ENCODE measurements at places on chromosomes 5 and 9. TPM values are rescaled to one million over a fixed set of nuclear protein-coding genes. Genes with fewer than 3 reads are reported as not detected.
A peak's percentile ranks its signal among the peaks of the same experiment; 100 is the strongest.

SGCD gene
- 6.0 TPM for total RNA-seq

MARCHF3 gene
- 14.3 TPM for total RNA-seq

OSTF1 gene
- 91.2 TPM for total RNA-seq

CHSY3 gene
- total RNA-seq: 4.7 TPM

DRD1 gene
- total RNA-seq: 0.62 TPM

LCN1 gene
- total RNA-seq: not detected

CTXN3 gene
- not detected for total RNA-seq

DNA sequence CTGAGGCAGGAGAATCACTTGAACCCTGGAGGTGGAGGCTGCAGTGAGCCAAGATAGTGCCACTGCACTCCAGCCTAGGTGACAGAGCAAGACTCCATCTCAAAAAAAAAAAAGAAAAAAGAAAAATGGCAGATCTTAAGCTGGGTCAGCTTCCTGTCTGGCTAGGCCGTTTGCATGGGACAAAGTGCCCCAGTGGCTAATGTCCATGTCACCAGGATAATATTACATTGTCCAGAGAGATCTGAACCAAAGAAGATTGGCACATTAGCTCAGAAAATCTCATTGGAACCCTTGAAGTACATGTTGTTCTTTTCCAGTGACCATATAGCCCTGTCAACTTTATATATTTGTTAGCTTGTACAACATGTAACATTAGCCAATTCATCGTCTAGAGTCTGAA lies 59.2 kb upstream of the DAB2IP start:
- no peak for DNase-seq
- H3K4me1 ChIP-seq: no peaks in the 10 kb centered on the region
- H3K4me3 ChIP-seq: no peak overlapping the region
- no peaks in the 10 kb centered on the region for H3K27me3 ChIP-seq
- H3K27ac ChIP-seq: no peak overlapping the region

DNA sequence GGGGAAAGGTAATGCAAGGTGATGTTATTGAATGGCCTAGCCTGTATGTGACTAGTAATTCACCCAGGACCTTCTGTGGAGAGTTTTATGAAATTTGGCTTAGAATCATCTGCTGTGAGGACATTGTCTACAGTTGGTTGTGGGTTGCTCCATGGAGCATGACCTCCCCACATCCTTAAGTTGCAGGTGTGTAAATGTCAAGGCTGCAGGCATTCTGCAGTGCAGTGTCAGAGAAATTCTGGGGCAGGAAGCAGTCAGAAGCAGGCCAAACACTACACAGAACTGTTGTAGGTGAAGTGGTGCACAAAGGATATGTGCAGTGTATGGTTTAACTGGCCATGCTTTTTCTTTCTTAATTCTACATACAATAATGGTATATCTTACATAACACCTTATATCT lies 588.3 kb downstream of the EBF1 start:
- no peak overlapping the region for H3K27ac ChIP-seq
- no peaks in the 10 kb centered on the region for H3K4me1 ChIP-seq
- H3K4me3 ChIP-seq: no peak overlapping the region
- DNase-seq: no peak

DNA sequence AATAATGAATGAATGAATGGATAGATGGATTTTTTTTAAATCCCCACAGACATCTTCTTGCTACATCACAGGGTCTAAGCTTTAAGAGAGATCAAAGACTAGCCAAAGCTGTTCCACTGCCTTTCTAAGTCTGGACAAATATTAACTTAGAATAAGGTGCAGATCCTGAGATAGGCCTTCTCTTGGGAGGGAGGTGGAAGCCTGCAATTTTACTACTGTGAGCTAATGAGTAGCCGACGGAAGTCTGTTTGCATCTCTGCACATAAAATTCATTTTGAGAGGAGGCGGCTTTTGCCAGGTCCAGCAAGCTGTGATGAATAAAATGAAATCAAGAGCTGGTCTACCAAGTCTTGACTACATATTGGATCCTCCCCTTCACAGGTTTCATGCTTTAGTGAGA lies 484.9 kb downstream of the TMEM38B start:
- H3K27ac ChIP-seq: no peak overlapping the region
- DNase-seq: no peak
- no peak overlapping the region for H3K4me3 ChIP-seq
- H3K27me3 ChIP-seq: no peaks in the 10 kb centered on the region
- no peaks in the 10 kb centered on the region for H3K36me3 ChIP-seq
- no peaks in the 10 kb centered on the region for H3K4me1 ChIP-seq

GRCh38 chr9:96071076-96071814 lies 195.8 kb downstream of the ERCC6L2 start:
- H3K36me3 ChIP-seq: no peaks in the 10 kb centered on the region
- no peak overlapping the region for H3K27ac ChIP-seq
- H3K27me3 ChIP-seq: no peaks in the 10 kb centered on the region
- no peaks in the 10 kb centered on the region for H3K4me1 ChIP-seq

GRCh38 chr5:158430166-158430797 lies 571.3 kb upstream of the CLINT1 start:
- peak overlapping the region; percentile 42 for H3K27ac ChIP-seq
- H3K4me3 ChIP-seq: no peak overlapping the region
- H3K36me3 ChIP-seq: no peaks in the 10 kb centered on the region
- H3K27me3 ChIP-seq: no peaks in the 10 kb centered on the region
- DNase-seq: no peak

DNA sequence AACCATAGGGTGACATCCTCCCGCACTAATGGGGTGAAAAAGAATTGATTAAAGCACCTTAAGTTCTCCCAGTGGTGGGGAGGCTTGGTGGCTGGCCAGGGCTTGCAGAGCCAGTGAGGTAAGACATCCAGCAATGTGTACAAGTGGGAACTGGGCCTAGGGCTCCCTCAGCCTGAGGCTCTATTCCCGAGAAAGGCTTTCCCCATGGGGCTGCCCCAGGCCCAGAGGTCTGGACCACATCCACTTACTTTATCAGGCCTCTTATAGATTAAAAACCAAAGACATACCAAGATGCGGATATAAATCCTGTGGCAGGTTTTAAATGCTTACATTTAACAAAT lies 35.3 kb downstream of the C5orf15 start:
- H3K27me3 ChIP-seq: no peaks in the 10 kb centered on the region
- no peak overlapping the region for H3K27ac ChIP-seq
- no peak overlapping the region for H3K4me3 ChIP-seq
- DNase-seq: no peak
- no peaks in the 10 kb centered on the region for H3K36me3 ChIP-seq
- peaks cover 15% of the 10 kb centered on the region for H3K4me1 ChIP-seq

DNA sequence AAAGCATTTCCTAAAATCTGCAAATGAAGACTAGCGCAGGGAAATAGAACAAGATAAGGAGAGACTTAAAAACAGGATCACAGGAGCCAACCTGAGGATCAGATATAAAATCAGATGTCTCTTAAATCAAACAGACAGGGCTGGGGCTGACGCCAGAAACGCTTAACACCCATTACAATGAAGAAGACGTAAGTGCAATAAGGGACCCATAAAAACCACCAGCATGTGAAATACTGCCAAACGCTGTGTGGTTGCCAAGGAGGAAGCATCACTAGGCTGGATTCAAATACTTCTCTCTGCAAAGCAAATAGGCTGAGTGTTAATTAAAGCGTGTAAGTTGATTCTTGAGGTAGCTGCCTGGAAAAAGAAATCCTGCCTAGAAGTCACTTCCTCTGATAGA lies 74.4 kb upstream of the ATP10B start:
- no peaks in the 10 kb centered on the region for H3K36me3 ChIP-seq
- no peaks in the 10 kb centered on the region for H3K27me3 ChIP-seq
- H3K4me1 ChIP-seq: peaks cover 30% of the 10 kb centered on the region

GRCh38 chr5:146419696-146420095 lies 27.4 kb upstream of the TCERG1 start:
- no peaks in the 10 kb centered on the region for H3K27me3 ChIP-seq
- no peaks in the 10 kb centered on the region for H3K4me1 ChIP-seq
- no peak for DNase-seq
- H3K36me3 ChIP-seq: no peaks in the 10 kb centered on the region
- no peak overlapping the region for H3K27ac ChIP-seq

DNA sequence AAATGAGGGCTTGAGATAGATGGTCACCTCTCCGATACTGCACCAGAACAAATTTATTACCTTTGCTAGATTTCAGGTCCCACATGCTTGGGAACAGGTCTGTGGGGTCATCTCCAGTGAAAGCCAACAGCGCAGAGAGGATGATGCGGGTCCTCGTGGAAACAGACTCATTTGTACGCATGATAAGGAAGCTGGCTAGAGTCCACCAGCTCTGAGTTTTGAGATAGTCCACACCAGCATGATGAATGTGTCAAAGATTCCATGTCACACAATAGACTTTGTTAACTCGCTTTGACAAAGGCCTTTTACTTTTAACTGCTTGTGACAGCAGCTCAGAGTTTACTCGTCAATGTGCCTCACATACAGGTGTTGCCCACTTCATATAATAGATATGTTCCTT lies 105.4 kb upstream of the TBCA start:
- H3K27me3 ChIP-seq: no peaks in the 10 kb centered on the region
- peaks cover 6% of the 10 kb centered on the region for H3K4me1 ChIP-seq
- H3K4me3 ChIP-seq: no peak overlapping the region
- no peaks in the 10 kb centered on the region for H3K36me3 ChIP-seq
- no peak overlapping the region for H3K27ac ChIP-seq
- DNase-seq: no peak

DNA sequence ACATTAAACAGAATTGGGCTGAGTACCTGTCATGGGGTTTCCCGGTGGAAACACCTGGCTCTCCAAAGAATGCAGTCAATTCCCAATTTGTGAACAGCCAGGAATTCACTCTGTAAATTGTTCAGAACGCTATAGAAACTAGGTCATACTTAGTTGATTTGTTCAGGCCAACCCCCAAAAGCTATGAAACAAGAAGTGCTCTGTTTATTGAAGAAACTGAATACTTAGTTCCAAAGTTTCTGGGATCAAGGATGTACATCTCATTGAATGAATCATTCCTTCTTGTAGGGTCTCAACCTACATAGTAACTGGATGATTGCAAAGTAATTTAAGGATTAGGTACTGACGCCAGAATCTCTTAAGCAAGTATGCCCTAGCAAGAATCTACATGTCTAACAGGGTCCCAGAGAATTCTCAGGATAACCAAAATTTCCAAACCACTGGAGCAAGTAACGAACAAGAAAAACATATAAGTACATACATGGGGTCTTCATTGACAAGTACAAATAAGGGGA lies 659 bp upstream of the TUSC1 start:
- peak overlapping the region; percentile 99 for H3K27ac ChIP-seq
- H3K27me3 ChIP-seq: no peaks in the 10 kb centered on the region
- no peaks in the 10 kb centered on the region for H3K36me3 ChIP-seq

DNA sequence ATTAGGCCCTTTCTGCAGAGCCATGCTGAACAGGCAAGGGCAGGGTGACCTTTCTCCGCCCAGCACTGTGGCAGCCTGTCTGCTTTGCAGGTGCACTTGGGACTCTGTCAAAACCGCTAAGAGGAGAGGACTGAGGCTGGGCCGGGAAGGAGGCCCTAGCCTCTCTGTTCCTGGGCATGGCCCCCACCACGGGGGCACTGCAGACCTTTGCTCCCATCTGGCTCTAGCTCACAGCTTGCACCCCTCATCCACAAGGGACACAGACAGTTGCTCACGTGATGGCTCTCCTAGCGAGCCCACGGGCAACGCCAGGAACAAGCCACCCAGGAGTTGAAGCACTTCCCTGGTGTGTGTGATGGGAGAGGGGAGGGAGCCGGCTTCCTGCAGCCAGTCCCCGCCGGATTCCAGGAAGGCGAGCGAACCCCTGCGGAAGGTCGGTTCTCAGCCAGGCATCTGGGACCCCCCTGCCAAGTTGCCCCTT lies 43.0 kb upstream of the FCN1 start:
- H3K27ac ChIP-seq: no peak overlapping the region
- no peaks in the 10 kb centered on the region for H3K36me3 ChIP-seq
- peaks cover 7% of the 10 kb centered on the region for H3K27me3 ChIP-seq
- no peak overlapping the region for H3K4me3 ChIP-seq
- peak; percentile 13 for DNase-seq
- no peaks in the 10 kb centered on the region for H3K4me1 ChIP-seq

DNA sequence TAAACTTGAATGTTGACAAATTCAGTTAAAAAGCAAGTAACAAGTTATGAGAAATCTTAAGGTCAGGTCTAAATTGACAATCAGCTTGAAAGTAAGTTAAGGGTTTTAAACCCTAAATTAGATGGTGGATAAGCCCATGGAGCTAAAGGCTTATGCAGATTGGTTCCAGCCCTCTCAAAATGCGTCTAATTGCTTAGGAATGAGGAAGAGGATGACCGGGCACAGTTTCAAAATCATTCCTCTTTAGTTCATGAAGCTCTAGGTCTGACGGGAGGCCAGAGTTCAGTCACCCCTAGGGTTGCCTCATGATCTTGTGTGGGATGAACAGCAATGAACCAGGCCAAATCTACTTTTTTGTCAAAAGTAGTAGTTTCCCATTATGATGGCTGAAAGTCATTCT lies 75.4 kb downstream of the SLC38A9 start:
- H3K4me3 ChIP-seq: no peak overlapping the region
- H3K36me3 ChIP-seq: no peaks in the 10 kb centered on the region
- no peak for DNase-seq
- no peaks in the 10 kb centered on the region for H3K27me3 ChIP-seq
- peaks cover 59% of the 10 kb centered on the region for H3K4me1 ChIP-seq
- H3K27ac ChIP-seq: peak overlapping the region; percentile 53

DNA sequence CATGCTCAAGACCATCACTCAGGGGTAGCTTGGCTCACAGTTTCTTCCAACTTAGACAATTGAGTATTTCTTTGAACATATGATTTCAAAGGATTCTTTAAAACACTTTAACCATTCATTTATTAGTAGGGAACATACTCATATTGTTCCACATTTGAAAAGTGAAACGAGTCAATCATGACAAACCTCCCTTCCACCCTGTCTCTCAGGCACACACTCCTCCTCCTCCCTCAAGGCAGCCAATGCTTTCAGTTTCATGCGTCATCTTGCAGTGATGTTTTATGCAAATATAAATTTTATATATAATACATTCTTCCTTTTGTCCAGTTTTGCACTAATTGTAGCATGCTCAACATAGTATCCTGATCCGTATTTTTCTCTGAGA lies 126.0 kb upstream of the BOD1 start:
- no peaks in the 10 kb centered on the region for H3K36me3 ChIP-seq
- peaks cover 13% of the 10 kb centered on the region for H3K4me1 ChIP-seq
- H3K27ac ChIP-seq: no peak overlapping the region
- H3K27me3 ChIP-seq: no peaks in the 10 kb centered on the region
- no peak for DNase-seq

GRCh38 chr5:103862398-103862797 lies 299.8 kb upstream of the NUDT12 start:
- DNase-seq: no peak
- no peak overlapping the region for H3K4me3 ChIP-seq
- H3K27me3 ChIP-seq: no peaks in the 10 kb centered on the region
- H3K36me3 ChIP-seq: no peaks in the 10 kb centered on the region
- H3K27ac ChIP-seq: no peak overlapping the region

GRCh38 chr9:5892456-5893133 lies 1.9 kb downstream of the MLANA start:
- H3K27me3 ChIP-seq: no peaks in the 10 kb centered on the region
- H3K4me3 ChIP-seq: no peak overlapping the region
- H3K27ac ChIP-seq: no peak overlapping the region

DNA sequence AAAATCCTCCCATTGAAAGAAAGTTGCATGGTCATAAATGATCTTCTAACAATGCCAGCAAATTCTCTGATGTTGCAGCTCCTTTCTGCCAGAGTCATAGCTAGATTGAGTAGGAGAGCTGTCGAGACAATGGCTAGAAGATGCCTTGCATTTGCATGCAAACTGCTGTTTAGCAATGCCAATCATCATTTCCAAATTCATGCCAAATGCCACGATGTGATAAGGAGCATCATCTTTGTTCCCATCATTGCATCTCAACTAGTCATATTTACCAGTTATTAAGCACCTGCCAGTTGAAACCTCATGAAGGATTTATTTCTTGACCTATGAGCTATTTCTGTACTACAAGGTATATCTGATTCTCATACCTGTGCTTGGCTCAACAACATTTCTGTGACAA lies 246.4 kb upstream of the PIK3R1 start:
- no peaks in the 10 kb centered on the region for H3K36me3 ChIP-seq
- H3K27me3 ChIP-seq: no peaks in the 10 kb centered on the region
- H3K4me1 ChIP-seq: peaks cover 23% of the 10 kb centered on the region
- no peak for DNase-seq
- H3K27ac ChIP-seq: no peak overlapping the region
